ENCODE measurements at places on chromosomes 11 and 22. TPM values are rescaled to one million over a fixed set of nuclear protein-coding genes. Genes with fewer than 3 reads are reported as not detected.

The BTBD18 gene
- polyA plus RNA-seq = not detected

The ELMOD1 gene
- 11.9 TPM for polyA plus RNA-seq

The FOLH1 gene
- not detected for polyA plus RNA-seq

The PDGFD gene
- 1.0 TPM for polyA plus RNA-seq

The HBD gene
- not detected for polyA plus RNA-seq

The CDC42EP2 gene
- 1.3 TPM for polyA plus RNA-seq

The CPSF7 gene
- polyA plus RNA-seq = 82.5 TPM

The BTG4 gene
- polyA plus RNA-seq = not detected

The OR8D4 gene
- not detected for polyA plus RNA-seq

The ANO5 gene
- polyA plus RNA-seq = 3.6 TPM

The SERPINH1 gene
- polyA plus RNA-seq = 17.0 TPM

The NAA40 gene
- 66.7 TPM for polyA plus RNA-seq

The SLC22A25 gene
- polyA plus RNA-seq = not detected

The KRTAP5-10 gene
- polyA plus RNA-seq = not detected

The OR52E1 gene
- polyA plus RNA-seq = not detected

The SLC22A6 gene
- not detected for polyA plus RNA-seq

The DEUP1 gene
- polyA plus RNA-seq = 0.46 TPM

The UBQLN3 gene
- not detected for polyA plus RNA-seq

The CSF2RB gene
- not detected for polyA plus RNA-seq

The RHBDD3 gene
- polyA plus RNA-seq = 114 TPM

The OR8G5 gene
- not detected for polyA plus RNA-seq

The ASCL2 gene
- polyA plus RNA-seq = not detected

The CLMP gene
- 0.14 TPM for polyA plus RNA-seq

The NOX4 gene
- polyA plus RNA-seq = 0.71 TPM

The DEFB131B gene
- not detected for polyA plus RNA-seq

The MMP13 gene
- polyA plus RNA-seq = not detected

The MTCH2 gene
- 123 TPM for polyA plus RNA-seq

The LRP4 gene
- not detected for polyA plus RNA-seq

The CREB3L1 gene
- not detected for polyA plus RNA-seq

The PAAF1 gene
- 80.3 TPM for polyA plus RNA-seq

The METTL15 gene
- polyA plus RNA-seq = 10.2 TPM

The TEX54 gene
- polyA plus RNA-seq = not detected

The PRODH gene
- polyA plus RNA-seq = 0.08 TPM

The IFITM10 gene
- 0.50 TPM for polyA plus RNA-seq

The SYT12 gene
- polyA plus RNA-seq = 2.1 TPM

The SOX10 gene
- polyA plus RNA-seq = not detected

The OR2AG2 gene
- not detected for polyA plus RNA-seq

The OSBPL5 gene
- polyA plus RNA-seq = 49.1 TPM

The SLC22A9 gene
- polyA plus RNA-seq = not detected

The MYOD1 gene
- not detected for polyA plus RNA-seq

The CD248 gene
- not detected for polyA plus RNA-seq

The OR52L1 gene
- not detected for polyA plus RNA-seq

The PGA5 gene
- not detected for polyA plus RNA-seq

Data from neural cell (in vitro differentiated cells).